ENCODE measurements at places on chromosomes 3 and 15.

DNA sequence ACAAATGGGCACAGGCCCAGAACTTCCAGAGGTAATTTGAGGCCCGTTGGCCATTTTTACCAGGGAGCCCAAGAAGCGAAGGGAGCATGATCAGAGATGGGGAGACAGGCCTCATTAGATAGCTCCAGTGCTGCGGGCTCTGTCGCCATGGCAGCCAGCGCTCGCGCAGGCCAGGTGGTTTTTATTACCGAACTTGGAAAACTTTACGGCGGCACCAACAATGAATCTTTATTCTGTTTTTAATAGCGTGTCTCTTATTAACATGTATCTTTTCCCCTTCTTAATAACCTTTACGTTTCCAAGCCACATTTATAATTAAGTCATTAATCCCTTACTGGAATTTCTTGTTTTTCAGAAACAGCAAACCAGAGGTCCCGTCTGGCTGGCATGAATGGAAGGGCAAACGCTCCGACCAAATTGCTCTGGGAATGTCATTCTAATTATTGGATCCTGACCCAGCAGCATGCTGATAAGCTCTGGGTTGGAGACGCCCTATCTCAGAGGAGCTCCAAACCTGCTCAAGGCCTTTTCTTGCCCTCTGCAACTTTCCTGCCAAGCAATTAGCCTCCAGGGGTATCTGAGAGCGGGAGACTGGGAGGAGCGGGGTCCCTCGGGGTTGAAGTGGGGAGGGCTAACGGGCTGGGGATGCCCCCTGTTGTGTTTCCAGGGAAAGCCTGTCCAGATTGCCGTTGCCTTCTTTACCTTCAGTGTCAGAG is 256.4 kb downstream of the TLE3 start:
- DNase-seq, result no peak

- DNase-seq, result no peak
Measured at GRCh38 chr15:45102226-45102625, 11.7 kb downstream of the DUOX2 start.

- DNase-seq, result no peak
Measured at GRCh38 chr3:124200407-124200806, 208.5 kb upstream of the ROPN1 start.

- DNase-seq, result no peak
Measured at GRCh38 chr3:4843619-4844018, 135.6 kb upstream of the BHLHE40 start.

- DNase-seq, result no peak
Measured at GRCh38 chr3:101036213-101036618, 43.0 kb upstream of the ABI3BP start.

DNA sequence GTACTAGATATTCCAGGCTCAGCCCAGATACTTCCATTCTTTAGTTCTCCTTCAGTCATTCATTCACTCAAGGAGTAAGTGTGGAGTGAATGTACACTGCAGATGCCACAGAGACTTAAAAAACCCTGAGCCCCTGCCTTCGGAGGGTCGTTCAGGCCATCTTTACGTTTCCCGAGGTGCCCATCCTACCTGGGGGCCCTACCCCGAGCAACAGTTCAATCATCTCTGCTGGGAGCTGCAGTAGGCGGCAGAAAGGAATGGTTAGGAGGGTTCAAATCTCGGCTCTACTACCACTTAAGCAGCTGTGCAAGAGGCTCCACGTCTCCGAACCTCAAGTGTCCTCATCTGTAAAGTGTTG is 613 bp downstream of the SEC13 start:
- no peak for DNase-seq

DNA sequence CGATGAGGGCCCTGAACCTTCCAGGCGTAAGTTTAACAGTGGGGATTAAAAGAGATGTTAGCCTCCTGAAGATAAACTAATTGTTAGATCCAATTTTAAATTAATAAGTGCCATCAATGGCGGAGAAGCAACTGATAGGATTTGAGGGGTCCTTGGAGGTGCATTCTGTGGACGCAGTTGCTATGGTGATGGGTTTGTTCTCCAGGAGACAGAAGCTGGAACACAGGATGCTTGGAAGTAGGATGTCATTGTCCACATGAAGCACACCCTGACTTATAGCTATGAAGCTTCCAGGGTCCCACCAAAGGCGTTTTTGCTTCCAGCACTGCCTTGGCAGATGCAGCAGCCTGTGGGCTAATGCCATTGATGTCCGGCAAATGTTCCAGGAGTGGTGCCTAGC is 331.0 kb upstream of the IL12A start:
- no peak for DNase-seq

DNA sequence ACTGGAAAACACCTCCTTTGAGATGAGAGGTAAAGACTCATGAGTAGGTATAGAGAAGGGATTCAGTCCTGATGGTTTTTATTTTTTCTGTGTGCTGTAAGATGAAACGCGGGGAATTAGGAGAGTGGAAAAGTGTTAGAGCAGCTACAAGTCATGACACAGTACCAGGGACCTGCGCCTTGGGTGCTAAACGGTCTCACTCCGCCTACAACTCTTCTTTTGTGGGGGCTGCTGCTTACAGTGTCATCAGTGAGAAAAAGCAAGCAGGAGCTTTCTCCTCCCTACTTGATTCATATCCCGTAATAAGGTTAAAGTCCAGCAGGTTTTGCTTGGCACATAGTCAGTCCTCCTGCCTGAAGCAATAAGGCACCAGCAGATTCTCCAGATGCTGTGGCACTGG is 39.1 kb downstream of the RASGRP1 start:
- DNase-seq, result no peak

GRCh38 chr15:74394090-74394846 is 26.8 kb upstream of the CYP11A1 start:
- DNase-seq, result no peak

DNA sequence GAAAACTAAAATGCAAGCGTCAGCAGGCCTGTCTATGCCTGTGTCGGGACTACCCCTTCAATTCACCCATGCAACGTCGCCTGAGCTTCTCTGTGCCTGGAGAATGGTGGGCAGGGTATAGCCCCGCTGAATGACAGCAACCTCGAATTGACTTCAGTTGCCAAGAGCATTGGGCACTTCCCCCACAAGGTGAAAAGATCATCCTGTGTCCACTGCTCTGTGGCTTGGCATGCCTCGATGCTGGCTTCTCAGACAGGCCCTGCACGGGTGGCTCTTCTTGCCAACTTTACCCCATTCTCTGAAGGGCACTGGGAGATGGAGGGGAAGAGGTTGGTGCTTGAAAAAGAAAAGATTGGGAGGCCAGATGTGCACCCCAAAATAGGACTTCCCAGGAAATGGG is 3.3 kb downstream of the SLC6A1 start:
- DNase-seq, result no peak

GRCh38 chr15:59011262-59011952 is 23.9 kb downstream of the RNF111 start:
- DNase-seq, result no peak

DNA sequence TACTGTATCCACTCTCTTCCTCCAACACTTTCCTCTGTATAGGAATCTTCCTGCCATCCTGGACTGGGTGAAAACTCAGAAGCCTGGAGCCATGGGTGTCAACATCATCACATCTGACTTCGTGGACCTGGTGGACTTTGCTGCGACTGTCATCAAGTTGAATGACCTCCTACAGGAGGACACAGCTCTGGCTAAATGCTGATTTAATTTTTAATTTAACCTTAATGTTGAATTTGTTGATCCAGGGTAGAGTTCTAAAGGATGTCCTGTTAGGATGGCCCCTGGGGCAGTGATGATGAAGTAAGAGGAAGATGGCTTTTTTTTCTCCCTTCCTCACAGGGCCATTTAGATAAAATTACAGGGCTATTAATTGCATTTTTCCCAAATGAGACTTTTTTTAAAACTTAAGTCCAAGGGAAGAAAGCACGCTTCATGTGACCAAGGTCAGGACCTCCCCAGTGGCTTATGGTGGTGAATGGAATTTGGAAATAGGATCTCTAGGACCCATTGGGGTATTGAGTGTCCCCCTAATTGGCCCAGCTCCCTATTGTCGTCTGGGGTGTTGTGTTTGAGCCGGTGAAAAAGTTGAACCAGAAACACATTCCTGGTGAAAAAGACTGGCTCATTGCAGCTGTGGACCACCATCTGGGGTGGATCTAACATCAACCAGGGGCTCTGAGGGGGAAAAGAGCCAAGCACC is 125.7 kb upstream of the ZBED2 start:
- no peak for DNase-seq

- no peak for DNase-seq
Measured at GRCh38 chr3:176661432-176661964, 535.8 kb downstream of the TBL1XR1 start.

DNA sequence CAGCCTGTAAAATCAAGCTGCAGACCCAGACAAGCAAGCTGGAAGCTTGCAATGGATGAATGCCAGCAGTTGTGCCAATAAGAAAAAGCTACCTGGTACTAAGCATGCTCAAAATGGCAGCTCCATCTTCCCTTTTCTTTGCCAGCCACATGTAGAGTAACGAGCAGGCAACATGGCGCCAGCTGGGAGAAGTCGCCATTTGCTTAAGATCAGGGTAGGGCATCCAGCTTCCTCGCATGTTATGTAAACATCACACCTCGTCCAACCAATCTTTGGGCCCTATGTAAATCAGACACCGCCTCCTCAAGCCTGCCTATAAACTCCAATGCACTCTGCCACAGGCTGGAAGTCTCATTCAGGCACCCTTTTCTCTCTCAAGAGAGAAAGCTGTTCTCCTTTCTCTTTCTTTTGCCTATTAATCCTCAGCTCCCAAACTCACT is 973.9 kb downstream of the FHIT start:
- DNase-seq, result no peak

GRCh38 chr3:66386925-66387650 is 113.7 kb downstream of the LRIG1 start:
- DNase-seq, result no peak

- DNase-seq, result peak; percentile 83
Measured at GRCh38 chr3:187739561-187740332, 5.5 kb downstream of the BCL6 start.

GRCh38 chr15:63382966-63383710 is 1.5 kb upstream of the CA12 start:
- DNase-seq, result no peak

DNA sequence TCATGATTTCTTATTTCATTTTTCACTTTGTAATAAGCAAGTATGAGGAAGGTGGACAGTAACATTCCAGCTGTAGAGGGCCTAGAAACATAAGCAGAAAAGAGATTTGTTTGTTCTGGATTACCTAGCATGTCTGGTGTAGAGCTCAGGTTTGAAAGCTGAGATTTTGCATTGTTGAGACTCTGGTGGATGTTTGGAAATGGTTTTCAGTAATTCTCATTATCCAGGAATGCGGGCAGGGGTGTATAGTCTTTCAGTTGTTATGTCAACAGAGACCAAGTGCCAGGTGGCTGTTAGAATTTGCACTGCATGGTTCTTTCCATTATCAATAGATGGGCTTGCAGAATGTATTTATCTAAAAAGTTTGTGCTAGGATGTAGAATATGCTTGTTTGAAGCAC is 10.9 kb downstream of the GPD1L start:
- no peak for DNase-seq

DNA sequence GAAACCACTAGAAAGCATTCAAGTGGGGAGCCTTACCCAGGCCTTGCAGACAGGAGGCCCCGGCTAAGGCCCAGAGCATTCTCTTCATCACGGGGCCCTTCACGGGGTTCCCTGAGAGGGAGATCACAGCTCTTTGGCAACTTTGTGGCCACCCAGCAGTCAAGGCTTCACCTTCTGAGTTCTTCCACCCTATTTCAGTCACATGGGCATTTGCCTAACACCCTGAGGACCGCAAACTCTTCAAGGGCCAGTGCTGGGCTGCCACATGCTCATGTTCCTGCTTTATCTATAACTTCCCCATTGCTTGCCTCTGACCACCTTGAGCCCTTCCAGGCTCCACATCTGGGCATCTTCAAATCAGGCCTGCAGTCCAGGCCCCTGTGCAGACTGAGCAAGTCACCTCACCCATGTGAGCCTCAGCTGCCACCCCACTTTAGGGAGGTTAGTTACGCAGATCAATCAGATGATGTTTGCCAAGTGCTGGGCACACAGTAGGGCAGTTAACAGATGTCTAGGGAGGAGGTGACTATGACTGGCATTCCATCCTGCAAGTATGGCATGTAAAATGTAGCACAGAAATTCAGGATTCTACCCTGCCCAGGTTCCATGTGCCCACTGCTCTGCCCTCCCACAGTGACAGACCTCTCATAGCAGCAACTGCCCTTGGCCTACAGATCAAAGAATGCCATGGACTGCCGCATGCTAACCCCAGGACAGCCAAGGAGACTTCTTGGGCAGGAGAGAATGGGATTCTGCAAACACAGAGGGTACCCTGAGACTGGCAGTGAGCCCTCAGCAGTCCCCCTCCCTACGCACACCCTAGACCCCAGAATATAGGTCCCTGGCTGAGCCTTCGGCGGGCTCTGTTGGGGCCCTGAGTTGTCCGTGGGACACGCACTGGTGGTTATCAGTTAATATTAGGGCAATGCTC is 37.6 kb upstream of the ZNF710 start:
- DNase-seq, result no peak

DNA sequence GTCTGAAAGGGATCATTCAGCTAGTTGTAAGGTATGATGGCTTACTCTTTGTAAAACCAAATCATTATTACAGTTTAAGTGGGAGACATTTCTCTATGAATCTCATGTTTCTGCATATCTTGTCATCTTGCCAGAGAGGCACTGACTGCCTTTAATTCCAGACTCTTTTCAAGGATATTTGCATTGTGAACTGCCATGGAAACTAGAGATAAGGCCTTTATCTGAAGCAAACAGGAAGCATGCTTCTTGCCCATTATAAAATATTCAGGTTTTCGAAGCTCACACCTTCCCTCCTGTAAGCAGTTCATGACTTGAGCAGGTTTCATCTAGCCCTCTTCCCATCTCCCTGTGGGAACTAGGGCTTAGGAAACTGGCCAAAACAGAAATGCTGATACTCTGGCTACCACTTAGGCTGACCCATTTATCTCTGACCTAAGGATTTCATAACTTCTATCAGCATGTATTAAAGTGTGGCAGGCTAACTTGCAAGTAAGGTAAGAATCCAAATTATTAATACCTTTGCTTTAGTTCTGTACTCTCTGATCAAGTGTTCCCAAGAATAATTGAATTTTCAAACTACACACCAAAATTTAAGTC is 326.6 kb upstream of the ALCAM start:
- DNase-seq, result no peak

DNA sequence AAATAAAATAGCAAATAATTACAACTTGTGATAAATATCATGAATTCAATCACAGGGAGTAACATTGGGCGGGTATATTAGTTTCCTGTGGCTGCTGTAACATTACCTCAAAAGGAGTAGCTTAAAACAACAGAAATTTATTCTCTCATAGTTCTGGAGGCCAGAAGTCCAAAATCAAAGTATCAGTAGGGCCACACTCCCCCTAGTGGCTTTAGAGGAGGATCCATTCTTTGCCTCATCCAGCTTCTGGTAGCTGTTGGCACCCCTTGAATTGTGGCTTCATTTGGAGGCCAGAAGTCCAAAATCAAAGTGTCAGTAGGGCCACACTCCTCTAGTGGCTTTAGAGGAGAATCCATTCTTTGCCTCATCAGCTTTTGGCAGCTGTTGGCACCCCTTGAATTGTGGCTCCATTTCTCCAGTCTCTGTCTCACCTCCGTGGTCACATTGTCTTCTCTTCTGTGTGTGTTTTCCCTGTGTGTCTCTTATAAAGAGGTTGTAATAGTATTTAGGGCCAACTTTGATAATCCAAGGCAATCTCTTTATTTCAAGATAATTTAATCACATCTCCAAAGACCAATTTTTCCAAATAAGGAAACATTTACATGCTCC is 3.1 kb upstream of the CFAP20DC start:
- no peak for DNase-seq

- no peak for DNase-seq
Measured at GRCh38 chr3:156304406-156304805, 184.0 kb downstream of the KCNAB1 start.

- DNase-seq, result no peak
Measured at GRCh38 chr3:55755516-55756205, 268.6 kb upstream of the WNT5A start.

All from stimulated activated CD4-positive, alpha-beta T cell treated with anti-CD3 and anti-CD28 coated beads, Interleukin-12 subunit alpha, Interleukin-12 subunit beta, amount 100 ng/mL, for 48 hours (primary cell).